ENCODE measurements at places on chromosomes 3 and 15. TPM values are rescaled to one million over a fixed set of nuclear protein-coding genes. Genes with fewer than 3 reads are reported as not detected.

DAZL gene
- not detected for total RNA-seq

KCTD6 gene
- total RNA-seq = 6.9 TPM

SHC4 gene
- 2.5 TPM for total RNA-seq

RASSF1 gene
- total RNA-seq = 14.1 TPM

GOLGA8M gene
- total RNA-seq = 1.2 TPM

IP6K1 gene
- total RNA-seq = 14.8 TPM

NUDT16 gene
- total RNA-seq = 25.0 TPM

ZIC1 gene
- total RNA-seq = not detected

TMEM39A gene
- total RNA-seq = 15.0 TPM

GHSR gene
- total RNA-seq = not detected

OIP5 gene
- not detected for total RNA-seq

AAGAB gene
- 18.1 TPM for total RNA-seq

BTLA gene
- total RNA-seq = not detected

FBXW12 gene
- total RNA-seq = not detected

AP3B2 gene
- total RNA-seq = 1.7 TPM

PLA1A gene
- 1.6 TPM for total RNA-seq

IL17RB gene
- 1.9 TPM for total RNA-seq

MYO5C gene
- total RNA-seq = 2.3 TPM

GCNT3 gene
- total RNA-seq = not detected

ITIH1 gene
- not detected for total RNA-seq

CHDH gene
- 9.3 TPM for total RNA-seq

EEFSEC gene
- 16.9 TPM for total RNA-seq

CPLX3 gene
- 3.6 TPM for total RNA-seq

HHATL gene
- 486 TPM for total RNA-seq

CILP gene
- total RNA-seq = 3.5 TPM

SAXO2 gene
- 3.0 TPM for total RNA-seq

FSD2 gene
- 146 TPM for total RNA-seq

COX17 gene
- total RNA-seq = 168 TPM

PAK6 gene
- 9.7 TPM for total RNA-seq

MYRIP gene
- 1.6 TPM for total RNA-seq

WWTR1 gene
- 37.9 TPM for total RNA-seq

DUOX1 gene
- total RNA-seq = 1.2 TPM

Data from Right ventricle myocardium superior (tissue), 1 donor.